Fibroblast of upper back skin (primary cell): ENCODE measurements at places on chromosomes 4 and X.

DNA sequence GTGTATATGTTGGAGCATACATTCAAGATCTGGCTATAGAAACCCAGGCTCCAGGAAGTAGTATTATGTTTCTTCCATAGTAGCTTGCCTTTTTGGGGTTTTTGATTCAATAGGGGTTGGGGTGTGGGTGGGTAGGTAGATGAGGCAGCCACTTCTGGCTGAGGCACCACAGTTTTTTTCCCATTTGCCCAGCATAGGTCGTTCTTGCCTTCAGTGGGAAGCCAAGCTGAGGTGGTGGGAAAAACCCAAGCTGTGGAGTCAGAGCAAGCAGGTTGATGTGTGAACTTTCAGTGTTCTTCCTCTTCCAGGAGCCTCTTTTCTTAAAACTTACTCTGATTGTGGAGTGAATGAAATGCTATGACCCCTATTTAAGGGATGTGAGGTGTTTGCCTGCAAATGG, 67.0 kb upstream of the RPS6KA3 start:
- DNase-seq, result no peak

DNA sequence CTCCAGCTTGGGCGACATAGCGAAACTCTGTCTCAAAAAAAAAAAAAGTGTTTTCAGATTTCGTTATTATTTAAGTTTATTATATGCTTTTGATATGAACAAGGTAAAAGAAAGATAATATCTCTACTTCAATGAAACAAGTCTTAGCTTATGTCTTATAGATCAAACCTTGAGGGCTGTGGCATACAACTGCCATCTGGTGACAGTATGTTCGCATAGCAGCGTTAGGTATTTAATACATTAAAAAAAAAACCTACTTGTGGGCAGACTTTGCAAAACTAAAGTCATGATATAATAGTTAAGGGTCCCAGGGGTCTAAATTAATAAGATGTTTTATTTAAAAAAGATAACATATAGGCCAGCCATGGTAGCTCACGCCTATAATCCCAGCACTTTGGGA, 161.2 kb upstream of the AMOT start:
- peak; percentile 2 for DNase-seq

GRCh38 chr4:107094332-107094731, 58.2 kb upstream of the DKK2 start:
- peak; percentile 59 for DNase-seq

DNA sequence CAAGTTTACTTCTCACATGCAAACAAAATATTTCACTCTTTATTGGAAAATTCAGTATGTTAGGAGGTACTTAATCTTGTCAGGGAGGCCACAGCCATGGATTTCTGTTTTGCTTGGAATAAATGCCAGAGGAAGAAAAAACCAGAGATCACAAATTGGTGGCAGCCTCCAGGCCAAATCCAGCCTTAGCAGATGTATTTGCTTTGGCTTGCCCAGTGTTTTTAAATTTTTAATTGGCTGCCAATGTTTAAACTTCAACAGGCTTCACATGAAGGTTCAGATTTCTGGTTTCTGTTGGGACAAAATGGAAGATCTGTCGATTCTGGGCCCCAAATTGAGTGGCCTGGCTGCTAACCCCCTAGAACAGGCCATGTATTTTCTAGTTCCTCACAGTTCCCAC, 19.2 kb downstream of the YY2 start:
- no peak for DNase-seq

DNA sequence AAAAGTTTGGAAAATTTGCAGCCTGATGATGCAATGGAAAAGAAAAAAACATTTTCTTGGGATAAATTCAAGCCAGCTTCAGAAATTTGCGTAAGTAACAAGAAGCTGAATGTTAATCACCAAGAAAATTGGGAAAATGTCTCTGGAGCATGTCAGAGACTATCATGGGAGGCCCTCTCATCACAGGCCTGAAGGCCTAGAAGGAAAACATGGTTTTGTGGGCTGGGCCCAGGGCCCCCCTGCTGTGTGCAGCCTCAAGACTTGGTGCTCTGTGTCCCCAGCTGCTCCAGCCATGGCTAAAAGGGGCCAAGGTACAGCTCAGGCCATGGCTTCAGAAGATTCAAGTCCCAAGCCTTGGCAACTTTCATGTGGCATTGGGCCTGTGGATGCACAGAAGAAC, 1049.8 kb upstream of the GRIA3 start:
- DNase-seq, result peak; percentile 7

DNA sequence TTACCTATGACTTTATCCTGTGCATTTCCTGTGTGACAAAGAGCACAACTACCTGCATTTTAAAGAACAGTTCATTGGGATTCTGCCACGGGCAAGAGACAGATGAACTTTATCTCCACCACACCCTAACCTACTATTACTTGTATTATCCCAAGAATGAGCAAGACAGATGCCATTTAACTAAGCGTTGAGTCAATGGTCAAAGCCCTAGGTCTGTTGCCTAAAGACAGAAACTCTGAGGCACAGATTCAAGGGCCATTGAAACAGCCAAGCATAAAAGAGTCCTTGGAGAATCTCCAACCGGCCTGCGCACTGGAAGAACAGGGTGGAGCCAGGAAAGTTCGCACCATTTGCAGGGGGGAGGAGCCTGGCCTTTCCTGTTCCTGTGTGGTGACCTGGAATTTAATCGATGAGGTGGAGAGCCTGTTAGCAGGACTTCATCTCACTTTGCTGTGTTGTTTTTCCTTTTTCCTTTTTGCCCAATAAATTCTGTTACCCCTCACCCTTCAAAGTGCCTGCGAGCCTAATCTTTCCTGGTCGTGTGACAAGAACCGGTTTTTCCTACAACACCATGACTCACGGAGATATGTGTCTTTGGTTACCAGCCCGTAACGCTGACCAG, 146.4 kb upstream of the DIAPH2 start:
- no peak for DNase-seq

DNA sequence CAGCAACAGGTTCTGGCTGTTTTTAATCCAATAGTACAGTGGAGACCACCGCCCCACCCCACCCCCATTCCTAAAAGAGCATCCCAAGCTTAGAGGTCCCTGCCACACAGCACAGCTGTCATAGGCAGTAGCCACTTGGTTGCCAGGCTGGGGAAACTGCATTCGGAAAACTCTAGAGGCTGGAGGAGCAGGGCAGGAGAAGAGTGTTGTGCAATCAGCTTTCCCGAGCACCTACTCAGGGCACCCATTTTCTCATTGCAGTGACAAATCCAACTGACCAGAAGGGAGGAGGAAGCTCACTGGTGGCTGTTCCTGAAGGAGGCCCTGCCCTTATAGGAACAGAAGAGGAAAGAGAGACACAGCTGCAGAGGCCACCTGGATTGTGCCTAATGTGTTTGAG, 1.1 kb downstream of the CXCL1 start:
- DNase-seq, result no peak

- DNase-seq, result peak; percentile 32
Measured at GRCh38 chr4:166399021-166399420, 526.0 kb downstream of the TLL1 start.

GRCh38 chr4:107751670-107752069, 31.6 kb upstream of the PAPSS1 start:
- DNase-seq, result no peak

DNA sequence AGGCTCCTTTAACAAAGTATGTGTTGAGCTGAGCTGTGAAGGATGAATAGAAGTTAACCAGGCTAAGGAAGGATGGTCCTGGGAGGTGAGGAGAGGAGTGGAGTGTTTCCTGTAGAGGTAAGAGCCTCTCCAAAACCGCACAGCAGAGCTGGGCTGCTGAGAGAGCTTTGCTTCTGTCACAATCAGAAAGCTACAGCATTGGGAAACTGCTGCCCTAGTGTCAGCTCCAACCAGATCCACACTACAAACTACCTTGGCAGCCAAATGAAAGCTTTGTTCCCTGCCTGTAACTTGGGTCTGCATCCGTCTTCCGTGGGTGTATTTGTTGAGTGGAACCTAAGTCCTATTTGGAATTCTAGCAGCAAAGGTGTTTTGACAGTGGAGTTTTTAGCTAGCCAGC, 91.8 kb downstream of the REPS2 start:
- DNase-seq, result no peak

- peak; percentile 32 for DNase-seq
Measured at GRCh38 chrX:46268412-46268811, 276.8 kb downstream of the ZNF674 start.

- DNase-seq, result peak; percentile 67
Measured at GRCh38 chrX:54042609-54043021, 1.7 kb downstream of the PHF8 start.

GRCh38 chrX:144896323-144896722, 351.0 kb upstream of the SPANXN1 start:
- DNase-seq, result no peak

DNA sequence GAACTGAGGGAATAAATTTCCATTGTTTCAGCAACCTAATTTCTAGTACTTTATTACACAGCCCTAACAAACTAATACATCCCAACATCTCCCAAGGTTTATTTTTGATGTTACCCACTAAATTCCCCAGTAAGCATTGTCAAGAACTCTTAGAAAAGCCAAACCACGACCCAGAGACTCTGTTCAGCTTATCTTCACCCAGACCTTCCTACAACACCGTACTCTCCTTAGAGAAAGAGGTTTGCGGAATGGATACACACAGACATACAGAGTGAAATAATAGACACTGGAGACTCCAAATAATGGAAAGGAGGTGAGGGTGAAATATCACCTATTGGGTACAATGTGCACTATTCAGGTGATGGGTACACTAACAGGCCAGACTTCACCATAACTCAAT, 75.6 kb downstream of the LRBA start:
- no peak for DNase-seq

GRCh38 chrX:46743046-46743445, 15.9 kb downstream of the SLC9A7 start:
- DNase-seq, result no peak

DNA sequence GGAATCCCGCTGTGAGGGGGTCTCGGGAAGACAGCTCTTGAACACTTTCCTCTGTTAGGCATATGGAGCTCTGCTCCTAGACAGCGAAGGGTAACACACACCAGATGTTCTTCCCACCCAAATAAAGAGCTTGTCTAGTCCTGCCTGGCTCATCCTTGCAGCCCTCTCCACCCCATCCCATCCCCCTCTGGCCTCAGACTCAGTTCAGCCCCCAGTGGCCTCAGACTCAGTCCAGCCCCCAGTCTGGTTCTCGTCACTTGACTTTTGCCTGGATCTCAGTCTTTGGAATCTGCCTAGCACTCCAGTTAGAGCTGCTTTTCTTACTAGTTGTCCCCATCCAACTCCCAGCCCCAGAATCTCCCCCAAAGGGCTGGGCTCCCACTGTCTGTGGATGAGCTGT, 14.9 kb downstream of the RAB33A start:
- no peak for DNase-seq

GRCh38 chr4:106316773-106317409, 541 bp downstream of the AIMP1 start:
- DNase-seq, result no peak

GRCh38 chr4:81060587-81061343, 30.3 kb downstream of the BMP3 start:
- DNase-seq, result no peak

DNA sequence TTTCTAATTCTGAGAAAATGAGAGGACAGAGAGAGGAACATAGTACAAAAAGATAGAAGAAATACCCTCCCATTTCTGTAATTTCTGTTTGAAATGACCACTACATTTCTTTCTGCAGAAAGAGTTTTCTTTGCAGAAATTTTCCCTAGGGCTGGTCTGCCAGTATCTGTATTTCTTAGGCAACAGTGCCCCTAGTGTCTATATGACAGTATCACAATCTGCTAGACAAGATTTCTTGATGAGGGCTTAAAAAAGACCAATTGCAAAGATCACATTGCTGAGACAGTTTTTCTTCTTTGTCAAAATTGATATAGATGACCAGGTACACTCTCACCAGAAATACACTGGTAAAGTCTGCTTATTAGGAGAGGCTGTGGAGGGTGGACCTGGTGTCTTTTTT, 81.0 kb upstream of the ZDHHC15 start:
- DNase-seq, result peak; percentile 1

GRCh38 chr4:6894528-6895498, 14.8 kb upstream of the TBC1D14 start:
- DNase-seq, result no peak

DNA sequence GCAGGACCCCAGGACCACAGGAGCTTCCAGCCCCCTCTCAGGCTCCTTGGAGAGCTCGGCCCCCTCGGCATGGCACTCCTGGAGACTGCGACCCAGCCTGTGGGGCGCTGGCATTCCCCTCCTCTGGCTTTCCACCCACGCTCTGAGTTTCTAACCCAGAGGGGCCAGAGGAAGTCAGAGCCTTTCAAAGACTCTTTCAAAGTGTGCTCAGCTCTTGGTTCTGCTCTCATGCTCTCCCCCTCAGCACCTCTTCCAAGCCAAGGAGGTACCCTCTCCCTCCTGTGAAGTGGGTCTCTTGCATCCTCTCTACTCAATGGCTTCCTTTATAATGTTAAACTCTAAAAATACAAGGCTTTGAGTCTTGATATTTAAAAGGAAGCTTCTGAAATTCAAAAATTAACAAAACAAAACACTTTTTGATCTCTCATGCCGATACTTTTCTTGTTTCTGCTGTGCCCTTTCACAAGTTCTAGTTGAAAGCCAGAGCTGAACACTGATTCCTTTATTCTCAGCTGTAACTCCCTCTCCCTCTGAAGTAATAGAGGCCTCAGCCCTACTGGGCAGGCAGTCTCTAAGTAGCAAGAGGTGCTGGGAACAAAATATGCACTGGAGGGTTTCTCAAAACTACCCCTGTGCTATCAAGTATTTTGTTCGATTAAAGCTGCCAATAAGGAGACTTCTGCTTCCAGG, 82.8 kb downstream of the NAT8L start:
- DNase-seq, result no peak

DNA sequence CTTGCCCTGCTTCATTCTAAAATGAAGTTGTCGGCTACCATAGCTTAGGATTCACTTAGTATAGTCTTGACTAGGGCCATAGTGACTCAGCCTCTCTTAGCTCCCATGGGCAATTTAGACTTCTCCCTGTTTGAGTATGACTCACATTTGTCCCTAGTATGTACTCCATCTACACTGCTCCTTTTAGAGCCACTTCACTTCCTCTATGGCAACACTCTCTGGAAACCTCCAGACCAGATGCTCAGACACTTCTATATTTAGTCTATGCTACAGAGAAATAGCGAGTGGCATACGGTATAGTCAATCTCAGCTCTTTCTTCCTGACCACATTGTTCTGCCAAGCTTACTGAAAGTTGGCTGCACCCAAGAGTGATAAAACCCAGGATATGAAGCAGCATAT, 11.2 kb downstream of the MEPE start:
- peak; percentile 92 for DNase-seq

GRCh38 chr4:20422398-20422797, 170.7 kb downstream of the SLIT2 start:
- peak; percentile 42 for DNase-seq

- DNase-seq, result peak; percentile 9
Measured at GRCh38 chr4:110532901-110533589, 57.1 kb downstream of the ENPEP start.

GRCh38 chrX:45619290-45619689, 418.6 kb upstream of the DIPK2B start:
- DNase-seq, result peak; percentile 84

- peak; percentile 10 for DNase-seq
Measured at GRCh38 chr4:107991945-107992630, 2.4 kb downstream of the HADH start.
